ENCODE measurements at places on chromosomes 5 and 9.

GRCh38 chr5:126274763-126275125 lies 148.5 kb upstream of the GRAMD2B start:
- no peak for DNase-seq

DNA sequence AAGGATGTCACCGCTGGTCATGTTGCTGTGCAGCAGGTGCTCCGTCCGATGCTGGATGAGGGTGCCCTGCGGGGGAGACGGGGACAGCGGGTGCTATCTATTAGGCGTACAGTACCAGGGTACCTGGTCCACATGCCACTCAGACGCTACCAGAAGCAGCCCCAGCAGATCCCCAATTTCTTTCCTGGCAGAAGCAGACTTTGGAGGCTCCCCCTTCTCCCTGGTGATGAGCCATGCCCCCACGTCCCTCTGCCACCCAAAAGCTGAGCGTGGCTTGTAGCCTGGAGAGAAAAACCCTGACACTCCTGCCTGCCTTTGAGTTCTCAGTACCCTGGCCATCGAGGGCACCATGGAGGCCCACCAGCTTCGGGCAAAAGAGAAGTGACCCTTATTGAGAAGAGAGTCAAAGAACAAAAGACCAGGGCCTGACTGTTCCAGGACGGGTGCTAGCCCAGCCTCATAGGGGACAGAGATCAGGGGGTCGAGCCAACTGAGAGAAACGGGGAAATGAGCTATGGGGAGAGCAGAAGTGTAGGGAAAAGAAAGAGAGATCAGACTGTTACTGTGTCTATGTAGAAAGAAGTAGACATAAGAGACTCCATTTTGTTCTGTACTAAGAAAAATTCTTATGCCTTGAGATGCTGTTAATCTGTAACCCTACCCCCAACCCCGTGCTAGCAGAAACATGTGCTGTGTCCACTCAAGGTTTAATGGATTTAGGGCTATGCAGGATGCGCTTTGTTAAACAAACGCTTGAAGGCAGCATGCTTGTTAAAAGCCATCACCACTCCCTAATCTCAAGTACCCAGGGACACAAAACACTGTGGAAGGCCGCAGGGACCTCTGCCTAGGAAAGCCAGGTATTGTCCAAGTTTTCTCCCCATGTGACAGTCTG lies 62.0 kb upstream of the ZNF354B start:
- no peak for DNase-seq

DNA sequence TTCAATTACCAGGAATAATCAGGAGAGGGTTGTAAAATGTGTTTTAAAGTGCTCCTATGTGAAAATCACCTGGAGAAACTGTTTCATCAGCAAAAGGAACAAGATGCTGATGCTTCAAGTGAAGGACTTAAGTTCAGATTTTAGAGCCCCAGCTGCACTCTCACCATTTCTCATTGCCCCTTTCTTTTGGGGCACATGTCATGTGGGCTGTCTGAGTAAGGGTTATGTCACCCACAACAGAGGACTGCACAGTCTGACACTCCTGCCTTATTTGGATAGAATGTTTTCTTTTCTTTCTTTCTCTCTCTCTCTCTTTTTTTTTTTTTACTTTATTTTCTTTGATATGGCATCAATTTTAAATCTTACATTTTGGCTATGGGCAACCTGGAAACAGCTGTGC lies 204.1 kb upstream of the EFNA5 start:
- no peak for DNase-seq

- no peak for DNase-seq
These were observed 594.3 kb upstream of the KLF4 start for GRCh38 chr9:108083796-108084352.

- DNase-seq, result no peak
These were observed 349.0 kb upstream of the TARS1 start for GRCh38 chr5:33091571-33092363.

- no peak for DNase-seq
These were observed 4.2 kb downstream of the FREM1 start for GRCh38 chr9:14906000-14906399.

DNA sequence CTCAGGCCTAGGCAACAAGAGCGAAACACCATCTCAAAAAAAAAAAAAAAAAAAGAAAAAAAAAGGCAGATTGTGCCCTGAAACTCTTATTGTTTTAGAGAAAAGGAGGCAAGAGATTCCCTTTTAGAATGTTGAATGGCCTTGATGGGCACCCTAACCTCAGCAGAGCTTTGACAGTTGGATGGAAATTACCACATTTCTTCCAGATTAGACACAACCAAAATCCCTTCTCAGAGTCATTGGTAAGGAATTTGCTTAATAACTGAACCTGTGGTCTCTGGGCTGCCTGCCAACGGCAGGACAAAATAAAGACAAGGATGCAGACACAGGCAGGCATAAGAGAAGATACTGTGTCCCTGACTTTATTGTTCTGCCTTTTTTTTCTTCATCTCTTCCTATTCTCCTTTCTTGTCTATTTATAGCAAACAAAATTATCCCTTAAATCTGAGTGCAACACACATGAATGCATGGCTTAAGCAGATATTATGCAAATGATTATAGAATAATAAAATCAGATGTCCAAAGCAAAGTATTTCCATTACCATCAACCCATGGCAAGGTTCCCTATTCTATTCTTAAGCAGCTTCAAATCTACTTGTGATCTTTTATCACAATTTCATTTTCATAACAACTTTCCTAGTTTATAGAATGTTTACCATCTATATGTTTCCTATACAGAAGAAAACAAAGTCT lies 37.3 kb upstream of the TRIO start:
- no peak for DNase-seq

DNA sequence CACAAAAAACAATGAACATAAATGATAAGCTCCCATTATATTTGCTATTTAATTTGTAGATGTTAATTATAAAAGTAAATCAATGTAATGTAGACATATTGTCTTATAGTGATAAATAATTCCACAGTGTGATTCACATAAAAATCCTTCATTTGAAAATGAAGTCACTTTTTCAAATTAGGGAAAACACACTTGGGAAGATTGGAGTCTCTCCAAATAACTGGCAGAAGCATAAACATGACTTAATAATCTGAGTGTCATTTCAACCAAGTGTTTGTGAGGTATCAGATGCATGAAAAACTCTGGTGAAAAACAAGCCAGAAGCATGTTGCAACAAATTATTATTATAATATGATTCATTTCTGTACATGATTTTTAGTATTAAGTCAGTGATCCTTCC lies 102.2 kb downstream of the CETN3 start:
- DNase-seq, result no peak

GRCh38 chr5:144142139-144142823 lies 28.2 kb downstream of the YIPF5 start:
- DNase-seq, result peak; percentile 1

- no peak for DNase-seq
These were observed 819.4 kb downstream of the SEMA5A start for GRCh38 chr5:8726383-8727036.

- DNase-seq, result no peak
These were observed 277.2 kb upstream of the CDH9 start for GRCh38 chr5:27315363-27316270.

DNA sequence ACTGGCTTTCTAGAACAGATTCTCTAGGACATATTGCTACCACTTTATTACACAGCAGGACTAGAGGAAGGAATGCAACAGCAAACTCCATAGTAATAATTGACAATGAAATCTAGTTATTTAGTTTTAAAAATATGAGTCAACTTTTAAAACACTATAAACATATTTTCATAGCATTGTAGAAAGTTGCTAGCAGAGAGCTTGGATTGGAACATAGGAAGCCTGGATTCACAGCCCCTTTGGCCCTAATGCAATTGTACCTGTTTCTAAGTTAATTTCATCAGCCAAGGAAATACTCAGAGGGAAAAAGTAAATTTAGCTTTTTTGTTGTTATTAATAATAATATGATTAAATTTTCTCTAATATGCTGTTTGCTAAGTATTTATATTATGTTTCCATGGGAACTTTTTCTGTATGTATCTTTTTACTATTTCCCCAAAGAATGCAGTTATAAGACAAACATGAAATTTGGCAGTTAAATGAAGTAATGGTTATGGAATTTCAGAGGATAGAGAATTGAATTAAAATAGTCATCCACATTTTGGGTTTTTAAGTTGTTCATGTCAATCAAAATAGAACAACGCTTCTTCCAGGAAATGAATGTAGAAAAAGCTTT lies 45.6 kb downstream of the VCAN start:
- no peak for DNase-seq

DNA sequence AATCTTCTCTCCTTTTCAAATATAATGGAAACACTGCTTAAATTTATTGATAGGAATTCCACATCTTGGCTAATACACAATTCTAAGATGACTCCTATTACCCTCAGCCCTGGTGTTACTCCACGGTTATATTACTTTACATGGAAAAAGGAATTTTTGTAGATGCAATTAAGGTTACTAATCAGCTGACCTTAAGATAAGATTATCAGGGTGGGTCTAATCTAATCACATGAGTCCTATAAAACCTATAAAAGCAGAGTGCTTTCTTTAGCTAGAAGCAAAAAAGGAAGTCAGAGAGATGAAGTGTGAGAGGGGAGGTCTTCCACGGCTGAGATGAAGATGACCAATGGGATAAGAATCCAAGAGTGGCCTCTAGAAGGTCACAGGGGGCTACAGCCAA lies 268.6 kb downstream of the PDE4D start:
- DNase-seq, result no peak

GRCh38 chr5:54091307-54092130 lies 218.9 kb downstream of the ARL15 start:
- no peak for DNase-seq

DNA sequence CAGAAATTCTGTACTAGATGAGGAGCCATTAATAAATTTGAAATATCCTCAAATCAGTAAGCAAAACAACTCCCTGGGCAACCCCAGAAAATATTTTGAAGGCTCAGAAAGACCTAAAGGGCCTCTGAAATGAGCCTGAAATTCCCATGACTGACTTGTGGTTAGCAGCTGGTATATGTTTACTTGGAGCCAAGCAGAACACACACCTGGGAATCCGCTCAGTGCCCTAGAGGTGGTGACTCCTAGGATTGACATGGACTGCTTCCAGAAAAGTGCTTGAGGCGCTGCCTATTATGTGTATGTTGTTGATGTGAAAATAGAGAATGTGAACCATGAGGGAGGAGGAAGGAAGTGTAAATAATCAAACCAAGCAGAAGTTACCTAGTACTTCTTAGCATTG lies 14.7 kb downstream of the RFK start:
- no peak for DNase-seq

GRCh38 chr5:133494923-133495246 lies 117.5 kb downstream of the FSTL4 start:
- DNase-seq, result no peak

DNA sequence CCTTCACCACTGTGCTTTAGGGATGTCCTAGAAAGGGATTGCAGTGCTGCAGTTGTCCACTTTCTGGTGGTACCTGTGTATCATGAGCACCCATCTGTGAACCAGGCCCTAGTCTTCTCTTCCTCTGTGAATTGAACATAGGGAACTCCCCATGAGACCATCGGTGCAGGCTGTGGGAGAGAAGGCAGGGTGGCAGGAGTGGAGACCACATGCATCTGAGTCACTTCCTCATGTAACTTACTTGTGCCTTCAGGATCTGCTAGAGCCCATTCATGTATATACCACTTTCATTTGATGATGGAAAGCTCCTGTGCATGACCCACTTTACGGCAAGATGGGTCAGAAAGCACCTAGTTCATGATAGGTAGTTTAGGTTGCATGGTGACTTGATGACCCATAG lies 478.1 kb upstream of the CDH9 start:
- DNase-seq, result no peak

DNA sequence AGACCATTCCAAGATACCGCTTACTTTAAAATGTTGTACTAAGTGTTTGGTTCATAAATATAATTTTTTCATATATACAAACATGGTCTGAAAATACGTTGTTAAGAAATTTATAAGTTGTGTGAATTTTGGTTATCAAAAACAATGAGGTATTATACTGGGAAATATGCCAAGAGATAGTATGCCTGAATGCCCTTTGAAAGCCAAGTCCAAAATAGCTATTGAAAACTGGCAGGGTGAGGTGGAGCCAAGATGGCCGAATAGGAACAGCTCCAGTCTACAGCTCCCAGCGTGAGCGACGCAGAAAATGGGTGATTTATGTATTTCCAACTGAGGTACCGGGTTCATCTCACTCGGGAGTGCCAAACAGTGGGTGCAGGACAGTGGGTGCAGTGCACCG lies 533.5 kb downstream of the ZNF608 start:
- DNase-seq, result no peak

GRCh38 chr5:54363669-54364068 lies 53.3 kb upstream of the ARL15 start:
- DNase-seq, result no peak

GRCh38 chr5:77300451-77300850 lies 90.0 kb downstream of the PDE8B start:
- no peak for DNase-seq

DNA sequence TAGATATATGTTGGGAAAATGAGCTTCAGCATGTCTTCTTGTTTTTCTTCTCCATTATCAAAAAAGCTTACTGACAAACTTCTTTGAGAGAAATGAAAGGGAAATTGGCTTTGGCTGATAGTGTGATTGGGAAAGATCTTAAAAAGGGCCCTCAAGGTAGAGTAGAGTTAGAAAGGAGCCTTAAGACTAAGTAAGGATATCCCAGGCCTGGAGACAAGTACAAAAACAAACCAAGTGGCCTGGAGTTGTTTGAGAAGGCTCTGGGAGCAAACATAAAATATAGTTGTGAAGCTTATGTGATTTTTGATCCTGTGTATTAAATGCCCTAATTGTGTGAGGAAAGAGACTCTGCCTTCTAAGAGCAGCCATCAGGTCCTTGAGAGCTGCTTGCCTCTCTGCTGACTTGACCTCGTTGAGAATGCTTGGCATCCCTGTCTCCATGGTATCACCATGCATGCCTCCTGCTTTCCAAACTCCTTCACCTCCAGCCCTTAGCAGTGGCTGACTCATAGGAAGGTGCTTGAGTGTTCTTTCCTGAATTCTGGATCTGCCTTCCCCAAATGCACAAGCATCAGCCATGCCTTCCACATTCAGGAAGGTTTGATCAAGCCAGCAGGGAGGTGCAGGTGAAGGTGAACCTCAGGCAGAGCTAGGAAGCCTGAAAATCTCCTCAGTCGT lies 78.9 kb downstream of the SMARCA2 start:
- DNase-seq, result no peak

Measured in CD4-positive, CD25-positive, alpha-beta regulatory T cell (primary cell).